ENCODE measurements at places on chromosomes 16 and 17.

- DNase-seq: no peak
These were observed 44.9 kb upstream of the XYLT1 start for GRCh38 chr16:17515421-17516210.

DNA sequence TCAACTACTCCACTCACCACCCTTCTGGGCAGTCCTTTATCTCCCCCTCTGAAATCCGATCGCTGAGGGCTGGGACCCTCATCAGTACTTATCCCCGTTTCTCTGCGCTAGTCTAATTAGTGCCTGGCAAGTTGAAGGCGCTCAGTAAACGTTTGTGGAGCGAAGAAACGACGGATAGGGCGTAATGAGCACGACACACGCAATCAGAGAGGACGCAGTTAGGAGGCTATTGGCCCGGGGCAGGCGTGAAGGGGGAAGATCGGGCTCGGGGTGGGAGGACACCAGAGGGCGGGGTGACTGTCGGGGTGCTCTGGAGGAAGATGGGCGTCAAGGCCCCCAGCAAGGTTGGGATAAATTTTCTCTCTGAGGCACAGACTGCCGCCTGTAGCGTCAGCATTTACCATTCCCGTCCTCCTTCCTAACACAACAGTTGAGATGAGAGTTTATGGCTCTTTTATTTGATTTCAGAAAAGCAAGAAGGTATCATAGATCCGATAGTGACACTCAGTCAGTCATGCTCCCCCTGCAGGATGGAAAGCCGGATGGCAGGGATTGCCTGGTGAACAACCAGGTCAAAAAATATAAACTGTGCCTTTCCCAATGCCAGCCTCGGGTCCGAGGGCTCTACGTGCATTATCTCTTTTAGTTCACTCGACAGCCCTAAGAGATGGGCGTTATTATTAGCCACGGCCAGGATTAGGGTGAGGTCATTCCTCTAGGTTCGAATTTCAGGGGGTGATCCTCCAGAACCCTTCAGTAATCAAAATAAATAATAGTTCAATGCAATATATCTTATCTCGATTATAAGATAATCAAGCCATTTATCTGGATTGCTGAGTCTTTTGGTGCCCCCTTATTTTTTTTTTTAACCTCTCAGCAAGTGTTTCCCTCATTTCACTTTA is 9.5 kb upstream of the ARL4D start:
- no peak for DNase-seq

DNA sequence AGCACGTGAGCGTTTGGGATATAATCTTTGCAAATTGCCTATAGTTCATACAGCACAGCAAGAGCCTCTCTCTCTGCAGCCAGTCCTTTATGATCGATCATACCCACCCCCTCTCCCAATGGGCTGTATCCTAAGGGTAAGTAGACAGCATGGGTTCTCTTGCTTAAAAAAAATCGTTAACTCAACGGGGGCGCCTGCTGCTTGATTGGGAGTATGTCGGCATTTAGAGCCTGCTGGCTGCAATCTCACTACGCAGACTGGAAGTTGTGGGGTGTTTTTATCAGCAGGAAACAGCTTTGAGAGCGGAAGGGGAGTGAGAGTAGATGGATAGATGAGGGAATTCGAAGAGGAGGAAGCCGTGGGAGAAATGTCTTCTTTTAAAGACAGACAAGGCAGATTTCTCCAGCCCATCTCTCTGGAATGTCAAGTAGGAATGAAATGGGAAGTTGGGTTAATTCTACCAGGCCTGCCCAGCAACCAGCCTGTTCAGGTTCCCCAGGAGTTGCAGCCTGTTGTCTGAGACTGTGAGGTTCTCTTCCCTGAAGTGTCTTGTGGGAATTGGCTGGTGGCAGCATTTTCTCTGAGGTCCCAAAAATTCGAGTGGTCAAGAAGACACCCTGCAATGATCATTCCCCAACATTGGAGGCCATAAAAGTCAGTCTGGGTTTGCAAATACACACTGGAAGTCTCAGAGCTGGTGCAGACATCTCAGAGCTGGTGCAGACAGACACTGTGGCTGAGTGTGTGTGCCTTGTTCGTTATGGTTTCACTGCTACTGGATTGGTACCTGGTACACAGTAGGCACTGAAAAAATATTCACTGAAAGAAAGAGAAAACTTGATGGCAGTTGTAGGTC is 65.6 kb downstream of the PRKCB start:
- DNase-seq: no peak

DNA sequence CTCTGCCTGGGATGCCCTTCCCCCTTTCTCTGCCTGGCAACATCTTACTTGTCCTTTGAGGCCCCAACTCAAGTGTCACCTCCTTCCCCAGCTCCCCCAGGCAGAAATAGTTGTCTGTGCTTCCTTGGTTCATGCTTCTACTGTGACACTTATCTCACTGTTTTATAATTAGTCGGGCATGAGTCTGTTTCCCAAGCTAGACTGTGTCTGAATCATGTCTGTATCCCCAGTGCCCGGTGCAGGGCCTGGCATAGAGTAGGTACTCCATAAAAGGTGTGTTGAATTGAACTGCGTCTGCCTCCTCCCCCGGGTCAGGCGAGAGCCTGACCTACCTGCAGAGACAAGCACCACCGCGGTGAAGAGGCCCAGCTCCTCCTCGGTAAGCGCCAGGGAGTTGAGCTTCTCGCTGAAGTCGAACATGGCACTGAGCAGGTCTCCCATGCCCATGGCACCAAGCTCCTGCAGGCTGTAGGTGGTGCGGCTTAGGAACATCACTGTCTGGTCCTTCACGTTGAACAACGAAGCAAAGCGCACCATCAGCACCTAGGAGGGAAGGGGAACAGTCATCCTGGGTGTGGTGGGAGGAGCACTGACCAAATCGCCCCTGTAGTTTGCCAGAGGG is 6.7 kb downstream of the NR1D1 start:
- no peak for DNase-seq

- DNase-seq: no peak
These were observed 13.7 kb downstream of the GJD3 start for GRCh38 chr17:40350689-40351358.

DNA sequence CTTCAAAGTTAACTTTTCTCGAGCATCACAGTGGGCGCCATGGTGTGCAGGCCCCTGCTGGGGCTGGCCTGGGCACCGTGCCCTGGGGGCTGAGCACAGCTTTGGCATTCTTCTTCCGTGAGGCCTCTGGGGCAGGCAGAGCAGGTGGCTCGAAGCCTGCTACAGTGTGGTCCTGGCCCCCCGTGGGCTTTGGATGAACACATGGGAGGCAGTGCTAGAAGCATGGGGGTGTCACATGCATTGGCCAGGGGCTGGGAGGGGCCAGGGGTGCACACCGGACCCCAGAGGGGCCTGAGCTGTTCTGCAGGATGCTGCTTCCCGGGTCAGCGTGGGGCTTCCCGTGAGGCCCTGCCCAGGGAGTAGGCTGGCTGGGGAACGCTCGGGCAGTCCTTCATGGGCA is 12.1 kb upstream of the C16orf74 start:
- no peak for DNase-seq

DNA sequence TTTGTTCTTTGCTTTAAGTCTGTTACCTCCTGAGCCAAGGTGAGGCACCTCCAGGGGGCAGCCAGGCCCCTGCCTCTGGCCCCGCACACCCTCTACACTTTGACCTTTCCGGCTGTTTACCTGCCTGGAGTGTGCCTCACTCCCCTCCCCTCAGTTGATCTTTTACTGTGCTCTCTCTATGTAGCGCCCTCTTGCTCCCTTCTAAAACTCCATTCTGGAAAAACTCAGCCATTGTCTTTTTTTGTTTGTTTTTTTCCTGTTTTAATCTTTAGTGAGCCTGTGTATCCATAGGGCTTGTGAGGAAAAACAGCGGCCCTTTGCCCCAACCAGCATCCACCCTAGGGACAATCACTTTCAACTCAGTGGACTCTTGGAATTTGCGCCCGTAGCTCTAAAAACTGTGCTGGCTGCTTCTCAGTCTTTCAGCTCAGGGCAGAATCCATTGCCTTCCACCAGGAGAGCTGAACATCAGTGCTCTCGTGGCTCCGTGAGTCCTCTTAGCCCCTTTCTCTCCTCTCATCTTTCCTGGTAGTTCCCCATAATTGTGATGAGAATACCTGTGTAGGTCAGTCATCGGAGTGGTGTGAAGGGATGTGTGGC is 4.3 kb downstream of the AMDHD2 start:
- no peak for DNase-seq

DNA sequence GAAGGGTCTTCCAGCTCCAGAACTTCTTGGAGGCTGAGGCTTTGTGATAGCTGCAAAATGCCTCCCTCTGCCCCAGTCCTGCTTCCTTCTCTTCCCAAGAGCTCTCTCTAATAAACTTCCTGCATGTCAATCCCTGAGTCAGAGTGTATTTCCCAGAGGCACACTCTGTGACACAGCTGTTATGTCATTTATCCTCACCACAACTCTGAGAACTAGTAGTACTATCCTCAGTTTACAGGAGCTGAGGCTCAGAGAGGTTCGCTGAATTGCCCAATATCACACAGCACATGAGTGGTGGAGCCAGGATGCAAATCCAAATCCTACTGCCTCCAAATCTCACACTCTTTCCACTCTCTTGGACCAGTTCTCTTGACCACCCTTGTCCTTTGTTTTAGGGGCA is 20.0 kb downstream of the UNC45B start:
- DNase-seq: no peak

DNA sequence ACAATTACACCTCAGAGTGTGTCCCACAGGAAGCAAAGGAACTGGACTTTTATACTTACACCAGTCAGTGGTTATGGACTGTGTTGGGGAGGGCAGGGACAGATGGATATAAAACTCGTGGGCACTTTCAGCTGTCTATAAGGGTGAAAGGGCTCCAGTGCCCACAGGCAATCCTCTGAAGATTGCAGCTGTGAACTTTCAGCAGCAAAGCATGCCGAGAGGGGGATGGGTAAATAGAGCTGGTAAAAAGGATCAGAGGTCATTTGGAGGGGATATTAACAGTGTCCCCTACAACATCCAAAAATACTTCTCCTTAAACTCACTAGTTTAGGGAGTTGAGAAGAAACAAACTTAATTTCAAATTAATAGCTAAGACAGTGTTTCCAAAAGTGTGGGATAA is 13.3 kb upstream of the RFWD3 start:
- DNase-seq: no peak

GRCh38 chr17:54237911-54238515 is 415.3 kb downstream of the KIF2B start:
- DNase-seq: no peak

DNA sequence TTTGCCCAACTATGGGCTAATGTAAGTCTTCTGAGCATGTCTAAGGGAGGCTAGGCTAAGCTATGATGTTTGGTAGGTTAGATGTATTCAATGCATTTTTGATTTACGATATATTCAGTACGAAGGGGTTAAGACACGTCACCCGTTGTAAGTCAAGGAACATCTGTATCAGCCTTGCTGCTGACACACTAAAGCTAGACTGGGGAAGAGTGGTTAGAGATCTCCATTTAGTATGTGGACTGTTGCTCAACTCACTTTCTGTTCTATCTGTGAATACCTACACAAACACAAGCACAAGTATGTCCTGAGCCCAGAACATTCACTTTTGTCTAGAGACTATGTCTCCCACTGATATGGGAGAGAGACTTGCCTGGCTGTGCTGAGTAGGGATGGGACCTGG is 71.5 kb downstream of the VMP1 start:
- DNase-seq: no peak

GRCh38 chr17:61323909-61324868 is 75.5 kb upstream of the TBX2 start:
- no peak for DNase-seq

DNA sequence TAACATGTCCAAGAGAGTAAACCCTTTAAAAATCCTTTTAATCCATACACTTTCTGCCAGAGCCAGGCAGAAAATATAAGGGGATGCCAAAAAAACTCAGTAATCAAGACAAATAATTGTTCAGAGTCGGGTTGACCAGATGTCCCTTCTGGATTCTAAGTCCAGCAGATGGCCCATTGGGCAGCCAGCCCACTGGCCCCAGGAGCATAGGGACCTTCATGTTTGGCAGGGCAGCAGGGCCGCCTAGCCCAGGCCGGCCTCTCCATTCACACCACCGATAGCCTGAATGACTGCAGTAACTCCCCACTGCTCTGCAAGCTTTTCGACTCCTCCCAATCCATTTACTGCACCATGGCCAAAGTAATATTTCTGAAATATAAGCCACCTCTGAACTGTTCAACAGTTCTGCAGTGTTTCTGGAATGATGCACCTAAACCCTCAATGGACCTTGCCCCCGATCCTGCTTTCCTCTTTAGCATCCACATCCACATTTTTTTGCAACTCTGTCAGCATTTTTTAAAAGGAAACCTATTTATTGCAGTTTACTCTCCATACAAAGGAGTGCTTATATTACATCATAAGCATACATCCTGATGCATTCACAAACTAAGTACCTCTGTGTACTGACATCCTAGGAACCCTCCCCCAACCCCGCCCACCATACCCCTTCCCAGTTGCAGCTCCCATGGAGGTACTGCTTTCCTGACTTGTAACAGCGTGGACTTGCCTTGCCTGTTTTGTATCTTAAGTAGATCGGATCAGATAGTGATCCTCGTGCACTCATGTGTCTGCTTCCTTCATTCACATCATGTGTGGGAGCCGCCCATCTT is 46.4 kb downstream of the LDHD start:
- DNase-seq: no peak

DNA sequence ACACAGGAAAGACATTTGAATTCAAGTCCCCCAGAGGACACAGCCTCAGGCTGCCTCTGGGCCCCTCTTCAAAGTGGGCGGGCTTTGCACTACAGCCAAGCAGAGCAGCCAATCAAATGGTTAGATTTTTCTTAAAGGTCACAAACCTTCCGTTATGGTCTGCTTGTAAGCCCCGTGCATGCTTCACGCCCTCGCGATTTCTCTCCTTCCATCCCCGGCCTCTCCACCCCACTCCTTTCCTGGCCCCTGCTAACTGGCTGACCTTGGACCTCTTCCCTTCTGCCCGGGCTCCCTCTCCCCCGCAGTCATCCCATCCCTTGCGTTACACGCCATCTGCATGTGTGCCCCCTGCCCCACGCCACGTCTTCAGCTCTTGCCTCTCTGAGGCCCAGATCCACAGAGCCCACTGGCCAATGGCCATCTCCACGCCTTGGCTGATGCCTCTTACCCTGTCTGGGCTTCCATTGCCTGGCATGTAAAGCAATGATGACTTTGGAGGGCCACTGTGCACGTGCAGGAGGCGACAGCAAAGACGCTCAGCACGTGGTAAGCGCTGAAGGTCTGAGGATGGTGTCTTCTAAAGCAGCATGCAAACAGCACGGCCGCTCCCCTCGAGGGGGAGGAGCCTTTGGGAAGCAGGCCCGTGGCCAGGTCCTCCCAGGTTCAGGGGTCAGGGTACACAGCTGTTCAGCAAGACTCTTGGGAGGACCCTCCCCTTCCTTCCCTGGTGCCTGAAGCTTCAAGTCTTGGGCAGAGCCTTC is 86.8 kb downstream of the ZDHHC7 start:
- no peak for DNase-seq

- DNase-seq: no peak
These were observed 99.0 kb downstream of the PRKCA start for GRCh38 chr17:66401364-66401763.

DNA sequence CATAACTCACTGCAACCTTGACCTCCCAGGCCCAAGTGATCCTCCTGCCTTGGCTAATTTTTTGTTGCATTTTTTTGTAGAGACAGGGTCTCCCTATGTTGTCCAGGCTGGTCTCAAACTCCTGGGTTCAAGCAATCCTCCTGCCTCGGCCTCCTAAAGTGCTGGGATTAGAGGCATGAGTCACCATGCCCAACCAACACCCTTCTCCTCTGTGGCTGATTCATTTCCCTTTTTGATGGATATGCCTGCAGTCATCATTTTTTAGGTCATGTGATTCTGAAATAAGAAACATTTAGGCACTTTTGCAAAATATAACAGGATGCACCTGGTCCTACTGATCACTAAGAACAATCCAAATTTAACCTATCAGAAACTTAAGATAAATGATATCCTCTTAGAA is 44.0 kb upstream of the YPEL2 start:
- no peak for DNase-seq

- no peak for DNase-seq
These were observed 46.1 kb upstream of the MARCHF10 start for GRCh38 chr17:62854098-62854680.

Data from 8988T (cell line).